ENCODE measurements at places on chromosomes 3 and 15.
A peak's percentile ranks its signal among the peaks of the same experiment; 100 is the strongest.

DNA sequence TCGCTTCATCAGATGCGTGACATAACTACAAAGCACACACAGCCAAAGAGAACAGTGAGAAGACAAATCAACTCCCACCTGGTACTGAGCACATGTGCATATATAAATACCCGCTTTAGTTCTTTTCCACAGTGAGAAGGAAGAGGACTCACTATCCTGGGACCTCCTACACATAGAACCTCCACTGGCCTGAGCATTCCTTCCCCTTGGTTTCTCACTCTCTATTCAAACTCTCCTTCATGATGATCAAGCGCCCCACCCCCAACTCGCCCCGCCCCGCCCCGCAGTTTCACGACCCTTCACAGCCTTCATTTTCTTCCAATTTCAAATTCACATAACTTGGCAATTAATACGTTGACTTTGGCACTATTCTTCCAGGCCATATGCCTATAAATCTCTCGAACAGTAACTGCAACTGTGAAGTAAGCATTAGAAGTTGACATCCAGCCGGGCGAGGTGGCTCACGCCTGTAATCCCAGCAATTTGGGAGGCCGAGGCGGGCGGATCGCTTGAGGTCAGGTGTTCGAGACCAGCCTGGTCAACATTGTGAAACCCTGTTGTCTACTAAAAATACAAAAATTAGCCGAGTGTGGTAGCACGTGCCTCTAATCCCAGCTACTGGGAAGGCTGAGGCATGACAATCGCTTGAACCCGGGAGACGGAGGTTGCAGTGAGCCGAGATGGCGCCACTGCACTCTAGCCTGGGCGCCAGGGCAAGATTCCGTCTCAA lies 1.1 kb downstream of the RPS17 start:
- DNase-seq: no peak

DNA sequence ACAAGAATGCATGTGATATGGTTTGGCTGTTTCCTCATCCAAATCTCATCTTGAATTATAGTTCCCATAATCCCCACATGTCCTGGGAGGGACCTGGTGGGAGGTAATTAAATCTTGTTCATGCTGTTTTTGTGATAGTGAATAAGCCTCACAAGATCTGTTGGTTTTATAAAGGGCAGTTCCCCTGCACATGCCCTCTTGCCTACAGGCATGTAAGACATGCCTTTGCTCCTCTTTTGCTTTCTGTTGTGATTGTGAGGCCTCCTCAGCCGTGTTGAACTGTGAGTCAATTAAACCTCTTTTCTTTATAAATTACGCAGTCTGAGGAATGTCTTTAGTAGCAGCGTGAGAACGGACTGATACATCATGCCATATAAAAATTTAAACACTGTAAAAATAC lies 1537.0 kb downstream of the OTOL1 start:
- no peak for DNase-seq

DNA sequence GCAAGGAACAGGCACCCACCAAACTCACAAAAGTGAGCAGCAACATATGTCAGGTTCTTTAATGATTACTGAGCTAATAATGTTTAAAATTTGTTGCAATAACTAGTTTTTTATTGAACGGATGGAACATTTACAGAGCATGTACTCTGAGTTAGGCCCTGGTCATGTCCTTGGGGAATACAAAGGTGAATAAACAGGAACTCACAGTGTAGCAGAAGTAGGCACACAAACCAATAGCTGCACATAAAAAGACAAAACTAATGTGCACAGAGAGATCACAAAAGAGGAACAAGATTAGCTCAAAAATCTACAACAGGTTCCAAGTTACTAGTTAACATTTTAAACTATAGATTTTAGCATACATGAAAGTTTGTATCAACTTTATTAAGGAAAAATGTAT lies 505.3 kb upstream of the PPP2R3A start:
- peak; percentile 20 for DNase-seq

- DNase-seq: no peak
These were observed 1.7 kb downstream of the RASL12 start for GRCh38 chr15:65066001-65066634.

DNA sequence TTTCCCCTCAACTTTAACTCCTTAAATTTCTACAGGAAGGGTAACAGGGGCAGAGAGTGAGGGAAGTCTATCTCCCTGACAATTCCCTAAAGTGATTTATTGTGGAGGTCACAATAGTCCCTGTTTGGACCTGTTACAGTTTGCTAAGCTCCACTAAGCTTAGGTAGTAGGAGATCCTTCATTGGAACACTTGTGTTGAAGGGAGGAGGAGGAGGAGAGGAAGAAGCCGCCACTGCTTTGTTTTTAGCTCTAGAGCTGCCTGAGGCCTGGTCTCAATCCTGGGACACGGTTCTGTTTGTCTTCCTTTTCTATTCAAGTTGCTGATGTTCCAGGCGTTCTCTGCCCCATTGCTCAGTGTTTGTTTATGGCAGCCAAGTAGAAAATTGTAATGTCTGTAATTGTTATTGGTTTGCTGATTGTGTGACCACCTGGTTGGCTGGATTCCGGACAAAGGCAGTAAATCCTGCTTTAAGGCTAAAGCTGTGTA lies 48.4 kb downstream of the HES1 start:
- DNase-seq: no peak

GRCh38 chr15:23013681-23014080 lies 25.7 kb downstream of the TUBGCP5 start:
- no peak for DNase-seq

DNA sequence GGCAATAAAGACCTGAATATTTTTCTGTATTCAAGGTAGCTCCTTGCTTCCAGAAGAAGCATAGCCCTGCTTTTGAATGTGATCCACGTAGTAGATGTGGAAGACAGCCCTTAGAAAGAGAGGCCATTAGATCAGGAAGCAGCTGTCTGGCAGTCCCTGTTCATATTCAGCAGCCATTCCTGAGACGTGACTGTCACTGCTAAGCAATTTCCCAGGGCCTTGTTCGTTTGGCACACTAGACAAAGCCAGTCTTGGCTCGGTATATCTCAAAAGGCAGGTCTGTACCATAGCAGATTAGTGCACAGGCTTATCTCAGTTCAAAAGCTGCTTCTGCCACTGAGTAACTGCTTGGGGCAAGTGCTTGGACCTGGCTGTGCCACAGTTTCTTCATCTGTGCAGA lies 287.8 kb upstream of the MCTP2 start:
- DNase-seq: no peak

DNA sequence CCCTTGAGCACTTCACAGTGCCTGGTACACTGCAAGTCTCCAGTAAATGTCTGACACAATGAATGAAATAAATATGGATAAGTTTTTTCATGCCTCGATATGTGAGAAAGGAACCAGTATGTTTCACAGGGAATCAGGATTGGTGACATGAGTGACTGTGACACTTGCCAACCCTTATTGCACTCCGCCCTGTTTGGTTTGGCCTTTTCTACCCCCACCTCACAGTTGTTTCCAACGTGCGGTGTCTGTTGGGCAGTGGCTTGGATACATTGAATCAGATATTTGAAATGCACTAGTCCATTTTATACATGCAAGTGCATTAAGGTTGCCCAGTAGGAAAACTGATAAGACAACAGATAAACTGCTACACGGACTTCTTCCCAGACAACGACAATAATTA lies 2.0 kb downstream of the NPHP3 start:
- DNase-seq: no peak

DNA sequence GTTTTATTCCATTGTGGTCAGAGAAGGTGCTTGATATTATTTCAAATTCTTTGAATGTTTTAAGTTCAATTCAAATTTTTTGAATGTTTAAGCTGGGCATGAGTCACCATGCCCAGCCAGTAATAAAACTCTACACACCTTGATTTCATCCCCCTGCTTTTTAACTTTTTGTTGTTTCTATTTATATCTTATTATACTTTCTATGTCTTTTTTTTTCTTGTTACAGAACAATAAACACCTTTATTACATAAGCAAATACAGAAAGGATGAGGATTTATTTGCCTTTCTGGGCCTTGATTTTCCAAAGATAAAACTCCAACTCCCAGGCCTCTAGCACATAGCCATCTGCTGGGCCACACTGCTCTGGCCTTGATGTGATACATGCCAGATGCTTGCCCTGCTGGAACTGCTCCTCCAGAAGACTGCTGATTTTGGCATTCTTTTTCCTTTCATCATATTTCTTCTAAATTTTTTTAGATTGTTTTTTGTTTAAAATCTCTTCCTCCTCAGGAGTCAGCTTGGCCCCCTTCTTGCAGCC lies 14.0 kb downstream of the DNAH12 start:
- DNase-seq: no peak

DNA sequence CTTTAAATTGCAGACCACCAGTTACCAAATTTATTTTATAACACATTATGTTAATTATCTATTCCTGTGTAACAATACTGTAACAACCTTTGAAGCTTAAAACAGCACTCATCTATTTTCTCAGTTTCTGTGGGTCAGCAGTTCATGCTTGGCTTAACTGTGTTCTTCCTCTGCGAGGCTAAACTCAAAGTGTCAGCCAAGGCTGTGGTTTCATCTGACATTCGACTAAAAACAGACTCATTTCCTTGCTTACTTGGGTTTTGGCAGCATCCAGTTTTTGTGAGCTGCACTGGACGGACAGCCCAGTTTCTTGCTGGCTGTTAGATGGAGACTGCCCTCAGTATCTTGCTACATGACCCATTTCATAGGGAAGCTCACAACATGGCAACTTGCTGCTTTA lies 247.3 kb upstream of the KCNH8 start:
- DNase-seq: no peak

DNA sequence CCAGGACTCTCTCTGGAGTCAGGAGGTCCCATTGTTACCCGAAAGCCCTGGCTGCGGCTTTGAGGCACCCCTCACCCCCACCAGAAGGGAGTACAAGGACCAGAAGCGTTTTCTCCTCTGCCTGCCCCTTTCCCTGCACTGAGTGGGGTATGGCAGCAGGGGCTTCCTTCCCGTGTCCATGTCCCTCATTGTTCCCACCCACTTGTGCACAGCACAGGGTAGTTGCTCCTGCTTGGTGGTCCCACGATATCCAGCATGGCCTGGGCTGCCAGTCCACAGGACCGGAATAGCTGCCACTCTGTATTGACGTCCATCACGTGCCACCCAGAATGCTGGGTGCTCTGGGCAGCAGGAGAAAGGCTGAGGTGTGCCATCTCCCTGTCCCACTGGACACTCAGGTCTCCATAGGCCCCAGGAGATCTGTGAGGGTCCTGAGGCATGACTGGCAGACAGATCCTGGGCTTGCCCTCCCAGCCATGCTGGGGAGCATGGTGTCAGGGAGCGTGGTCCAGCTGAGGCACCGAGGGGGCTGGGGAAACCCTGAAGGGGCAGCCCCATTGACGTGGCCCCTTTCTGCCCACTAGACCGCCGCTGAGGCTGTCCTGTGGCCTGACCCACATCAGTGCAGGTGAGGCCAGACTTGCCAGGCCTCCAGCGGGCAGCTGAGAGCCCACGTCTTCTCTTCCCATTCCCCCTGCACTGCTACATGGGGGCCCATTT lies 45.3 kb upstream of the SEC22A start:
- no peak for DNase-seq

DNA sequence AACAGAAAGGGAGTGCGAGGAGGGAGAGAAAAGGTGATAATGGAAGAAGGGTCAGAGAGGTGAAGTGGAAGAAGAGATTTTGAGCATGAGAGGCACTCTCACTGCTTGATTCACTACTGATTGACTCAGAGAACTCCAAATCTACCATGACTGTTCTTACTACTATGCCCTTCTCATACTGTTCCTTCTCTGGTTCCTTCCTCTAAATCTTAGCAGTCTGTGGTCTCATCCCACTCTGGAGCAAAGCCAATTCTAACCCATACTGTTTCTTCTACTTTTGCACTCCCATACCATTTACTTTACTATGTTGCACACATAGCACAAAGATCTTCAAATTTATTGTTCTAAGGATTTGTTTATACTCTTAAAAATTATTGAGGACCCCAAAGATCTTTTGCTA lies 100.8 kb downstream of the DTWD1 start:
- DNase-seq: no peak

- DNase-seq: no peak
These were observed 25.9 kb downstream of the TRIM71 start for GRCh38 chr3:32843510-32844321.

DNA sequence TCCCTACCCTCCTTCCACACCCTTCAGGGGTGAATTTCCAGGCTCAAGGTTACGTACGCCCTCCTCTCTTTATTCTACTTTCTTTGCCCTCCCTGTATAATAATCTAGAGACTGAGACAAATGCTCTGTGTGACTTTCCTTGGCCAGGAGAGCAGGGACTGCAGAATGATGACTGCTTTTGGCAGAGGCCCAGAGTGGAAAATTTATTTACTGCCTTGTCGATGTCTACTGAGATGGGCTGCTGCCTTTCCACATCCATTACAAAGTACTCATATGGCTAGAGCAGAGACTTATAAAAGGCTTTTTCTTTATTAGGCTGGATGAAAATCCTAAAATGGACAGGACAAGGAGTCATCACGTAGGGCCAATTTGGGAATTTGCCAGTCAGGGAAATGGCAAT lies 576.2 kb downstream of the TUSC7 start:
- DNase-seq: no peak

DNA sequence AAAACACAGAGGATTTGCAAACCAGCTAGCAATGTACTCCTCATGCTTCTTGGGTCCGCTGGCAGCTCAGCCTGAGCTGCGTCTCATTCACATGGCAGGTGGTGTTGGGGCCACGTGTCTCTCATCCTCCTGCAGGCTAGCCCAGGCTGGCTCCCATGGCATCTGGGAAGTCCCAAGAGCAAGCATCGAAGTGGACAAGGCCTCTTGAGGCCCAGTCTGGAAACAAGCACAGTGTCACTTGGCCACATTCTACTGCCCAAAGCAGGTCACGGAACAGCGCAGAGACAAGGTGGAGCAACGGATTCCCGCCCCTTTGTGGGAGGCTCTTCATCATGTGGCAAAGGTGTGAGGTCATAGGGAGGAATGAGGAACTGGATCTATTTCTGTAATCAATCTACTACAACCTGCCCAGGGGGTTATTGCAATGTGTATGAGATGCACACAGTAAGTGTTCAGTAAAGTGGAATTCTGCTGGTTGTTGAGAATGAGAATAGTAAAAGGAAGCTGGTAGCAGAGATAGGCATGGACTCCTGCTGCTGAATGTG lies 128.3 kb downstream of the TPRA1 start:
- DNase-seq: no peak

DNA sequence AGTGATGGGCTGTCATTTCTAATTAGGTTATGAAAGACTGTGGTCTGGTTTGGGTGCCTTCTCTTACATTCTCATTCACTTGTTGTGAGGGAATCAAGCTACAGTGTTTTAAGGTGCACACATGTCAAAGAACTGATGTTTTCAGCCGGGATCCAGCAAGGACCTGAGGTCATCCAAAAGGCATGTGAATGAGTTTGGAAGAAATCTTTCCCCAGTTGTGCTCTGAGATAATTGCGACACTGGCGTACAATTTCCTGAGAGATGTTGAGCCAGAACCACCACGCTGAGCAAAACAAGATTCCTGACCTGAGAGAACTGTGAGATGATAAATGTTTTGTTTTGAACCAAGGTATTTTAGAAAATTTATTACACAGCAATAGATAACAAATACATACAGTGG lies 295.3 kb upstream of the SLITRK3 start:
- no peak for DNase-seq

Measured in germinal center (tissue), 1 donor.